ENCODE measurements at places on chromosomes 16 and 17.
A peak's percentile ranks its signal among the peaks of the same experiment; 100 is the strongest.

DNA sequence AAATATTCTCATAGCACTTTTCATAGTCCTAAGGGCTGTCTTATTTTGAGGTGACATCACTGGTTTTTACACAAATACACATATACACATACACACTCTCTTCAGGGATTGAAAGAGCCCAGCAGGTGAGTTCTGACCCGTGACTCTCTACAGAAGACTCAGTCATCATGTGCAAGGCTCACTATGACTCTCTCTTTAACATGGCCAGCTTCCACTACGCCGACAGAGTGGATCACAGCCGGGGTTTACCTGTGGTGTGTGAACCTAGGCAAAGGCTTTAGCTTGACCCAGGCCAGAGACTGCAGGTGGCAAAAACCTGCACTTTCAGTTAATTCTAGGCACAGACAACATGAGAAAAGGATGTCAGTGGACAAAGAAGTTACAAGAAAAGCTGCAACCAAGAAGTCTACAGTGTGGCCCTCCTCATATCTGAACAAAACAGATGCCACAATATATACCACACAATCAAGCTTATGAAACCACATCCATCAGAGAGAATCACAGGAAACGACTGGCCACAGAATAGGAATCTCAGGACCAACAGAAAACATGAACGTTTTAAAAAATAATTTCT lies 56.5 kb downstream of the CYTH1 start:
- DNase-seq: no peak

GRCh38 chr16:17474572-17474971 lies 3.8 kb upstream of the XYLT1 start:
- DNase-seq: no peak

GRCh38 chr17:80751946-80752581 lies 207.4 kb downstream of the RPTOR start:
- DNase-seq: peak; percentile 67

GRCh38 chr16:49932434-49932833 lies 76.5 kb upstream of the ZNF423 start:
- DNase-seq: peak; percentile 5

DNA sequence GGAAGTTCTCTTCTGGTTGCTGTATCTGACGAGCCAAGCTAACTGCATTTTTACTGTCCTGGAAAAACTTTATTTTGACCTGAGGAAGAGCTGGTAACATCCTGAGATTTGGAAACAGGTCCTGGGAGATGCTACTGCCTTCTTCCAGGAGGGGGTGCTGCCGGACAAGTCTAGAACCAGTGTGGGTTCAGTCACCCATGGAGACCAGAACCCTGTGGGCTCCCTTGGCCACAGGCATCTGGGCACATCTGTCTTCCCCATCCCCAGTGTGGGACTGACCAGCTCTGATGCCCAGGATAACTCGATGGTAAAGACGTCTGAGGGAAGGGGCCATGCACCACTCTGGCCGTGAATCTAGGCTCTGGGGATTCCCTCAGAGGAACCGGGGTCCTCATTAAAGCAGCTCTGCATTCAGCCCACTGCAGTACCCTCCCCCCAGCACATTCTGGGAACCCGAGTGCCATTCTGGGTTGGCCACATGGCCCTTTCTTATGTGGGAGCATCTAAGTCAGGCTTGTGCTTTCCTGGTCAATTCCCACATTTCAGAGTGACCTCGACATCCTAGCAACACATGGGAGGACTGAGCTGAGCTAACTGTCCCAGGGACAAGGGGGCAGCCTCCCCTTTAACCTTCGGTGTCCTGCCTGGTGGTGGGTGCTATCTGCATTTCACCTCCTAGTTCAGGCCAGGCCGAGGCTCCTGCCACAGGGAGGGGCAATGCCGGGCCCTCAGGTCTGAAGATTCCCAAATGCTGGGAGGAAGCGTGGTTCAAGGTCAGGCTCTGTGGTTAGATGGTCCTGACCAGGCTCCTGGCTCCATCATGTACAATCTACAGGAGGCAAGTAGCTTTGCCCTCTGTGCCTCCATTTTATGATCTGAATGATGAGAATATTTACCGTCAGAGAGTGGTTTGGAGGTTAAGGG lies 6.4 kb downstream of the C16orf86 start:
- DNase-seq: peak; percentile 83

- no peak for DNase-seq
These were observed 210.1 kb upstream of the HS3ST4 start for GRCh38 chr16:25481636-25482035.

DNA sequence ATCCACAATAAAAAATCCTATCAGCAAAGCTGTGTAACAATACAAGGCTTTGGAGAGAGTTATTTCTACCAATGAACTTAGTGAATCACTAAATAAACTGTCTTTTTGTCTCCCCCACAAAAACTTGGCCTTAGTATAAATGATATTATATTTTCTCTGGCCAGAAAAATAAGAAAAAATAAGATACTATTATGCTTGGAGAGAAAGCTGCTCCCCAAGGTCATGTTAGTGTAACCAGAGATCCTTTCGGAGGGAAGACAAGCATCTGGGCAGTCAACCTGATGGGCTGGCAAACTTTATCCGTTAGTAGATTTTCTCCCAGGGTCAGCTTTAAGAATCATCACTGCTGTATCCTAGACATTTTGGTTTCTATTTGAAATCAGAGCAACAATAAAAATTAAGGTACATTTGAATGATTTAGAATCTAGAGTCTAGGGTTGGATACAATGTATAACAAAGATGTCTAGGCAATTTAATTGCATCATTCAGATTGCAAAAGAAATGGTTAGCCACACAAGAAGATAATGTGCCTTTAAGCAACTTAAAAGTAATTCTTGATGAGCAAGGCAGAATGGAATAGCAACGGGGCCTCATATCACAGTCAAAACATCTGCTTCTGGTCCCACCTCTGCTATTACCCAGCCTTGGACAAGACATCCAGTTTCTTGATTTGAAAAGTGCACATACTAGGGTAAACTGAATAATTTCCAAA lies 280.4 kb downstream of the SLC39A11 start:
- no peak for DNase-seq

DNA sequence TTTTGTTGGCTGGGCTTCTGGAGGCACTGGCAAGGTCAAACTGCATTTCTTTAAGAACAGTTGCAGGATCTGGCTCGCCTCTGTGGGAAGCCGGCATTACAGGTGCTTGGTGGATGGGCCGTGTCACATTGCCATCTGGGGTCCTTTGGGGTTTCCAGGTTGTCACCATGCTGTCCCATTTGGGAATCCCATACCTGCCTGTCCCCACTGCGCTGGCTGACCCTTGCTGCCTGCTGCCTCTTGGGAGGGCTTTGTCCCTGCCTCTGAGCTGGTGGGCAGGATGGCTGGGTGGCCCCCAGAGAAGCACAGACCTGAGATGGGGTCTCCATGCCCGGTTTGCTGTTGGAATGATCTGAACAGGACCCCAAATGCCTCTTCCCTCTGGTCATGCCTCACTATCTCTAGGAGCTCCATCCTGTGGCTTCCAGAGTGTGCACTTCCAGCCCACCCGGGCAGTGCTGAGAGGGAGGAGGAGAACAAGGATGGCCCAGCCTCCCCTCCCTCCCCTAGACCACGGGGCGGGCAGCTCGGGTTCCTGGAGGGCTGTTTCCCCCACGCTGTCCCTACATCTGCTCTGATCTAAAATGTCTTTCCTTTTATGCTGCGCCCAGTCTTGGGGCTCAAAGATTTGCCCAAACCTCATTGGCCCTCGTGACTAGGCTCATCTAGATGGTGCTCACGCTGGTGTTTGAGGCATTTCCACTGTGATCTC lies 28.0 kb downstream of the OR1D5 start:
- no peak for DNase-seq

- no peak for DNase-seq
These were observed 93.3 kb downstream of the CMC2 start for GRCh38 chr16:80913397-80913796.

DNA sequence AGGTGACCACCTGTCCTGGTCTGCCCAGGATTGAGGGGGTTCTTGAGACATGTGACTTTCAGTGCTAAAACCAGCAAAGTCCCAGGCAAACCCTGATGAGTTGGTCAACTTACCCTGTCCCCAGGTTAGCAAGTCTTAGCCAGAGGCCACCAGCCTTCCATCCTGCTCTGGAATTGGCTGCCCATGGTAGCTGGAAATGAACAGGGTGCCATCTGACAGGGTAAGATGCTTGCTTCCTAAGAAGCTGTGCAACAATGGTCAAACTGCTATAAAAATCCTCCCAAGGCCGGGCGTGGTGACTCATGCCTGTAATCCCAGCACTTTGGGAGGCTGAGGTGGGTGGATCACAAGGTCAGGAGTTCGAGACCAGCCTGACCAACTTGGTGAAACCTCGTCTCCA lies 22.8 kb upstream of the MTMR4 start:
- DNase-seq: peak; percentile 29

GRCh38 chr16:78607465-78607864 lies 508.0 kb downstream of the WWOX start:
- DNase-seq: no peak

GRCh38 chr16:7689234-7689633 lies 356.6 kb downstream of the RBFOX1 start:
- DNase-seq: no peak

GRCh38 chr17:718075-718474 lies 3.4 kb upstream of the VPS53 start:
- DNase-seq: no peak

- DNase-seq: no peak
These were observed 18.5 kb upstream of the BBS2 start for GRCh38 chr16:56538331-56538730.

DNA sequence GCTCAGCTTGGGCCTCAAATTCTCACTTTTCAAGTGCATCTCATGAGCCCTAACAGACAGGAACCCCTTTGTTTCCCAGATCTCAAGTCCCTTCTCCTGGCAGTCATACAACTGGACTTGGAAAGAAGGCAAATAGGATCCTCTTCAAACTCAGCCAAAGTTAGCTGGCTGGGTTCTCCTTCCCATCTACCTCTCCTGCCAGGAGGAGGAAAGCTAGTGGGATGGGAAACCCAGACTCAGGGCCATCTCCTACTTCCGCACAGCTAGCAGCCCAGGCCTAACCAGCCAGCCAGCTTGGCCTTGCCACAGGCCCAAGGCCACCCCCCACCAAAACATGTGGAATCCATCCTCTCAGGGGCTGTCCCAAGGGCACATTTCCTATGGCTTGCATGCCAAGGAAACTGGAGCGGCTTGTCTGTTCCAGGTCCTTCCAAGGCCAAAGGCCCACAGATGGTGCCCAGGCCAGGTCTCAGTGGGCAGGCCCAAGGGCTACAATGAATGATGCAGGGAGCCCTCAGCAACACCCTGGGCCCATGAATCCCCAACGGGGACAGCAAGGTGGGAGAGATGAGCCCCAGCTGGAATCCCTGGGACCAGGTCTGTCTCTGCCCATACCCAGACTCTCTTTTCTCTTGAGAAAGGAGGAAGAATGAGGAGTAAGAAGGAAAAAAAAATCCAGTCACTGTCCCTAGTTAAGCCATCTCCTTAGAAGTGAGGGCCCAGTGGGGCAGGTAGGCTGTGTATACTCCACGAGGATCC lies 1.7 kb downstream of the SMARCD2 start:
- no peak for DNase-seq

DNA sequence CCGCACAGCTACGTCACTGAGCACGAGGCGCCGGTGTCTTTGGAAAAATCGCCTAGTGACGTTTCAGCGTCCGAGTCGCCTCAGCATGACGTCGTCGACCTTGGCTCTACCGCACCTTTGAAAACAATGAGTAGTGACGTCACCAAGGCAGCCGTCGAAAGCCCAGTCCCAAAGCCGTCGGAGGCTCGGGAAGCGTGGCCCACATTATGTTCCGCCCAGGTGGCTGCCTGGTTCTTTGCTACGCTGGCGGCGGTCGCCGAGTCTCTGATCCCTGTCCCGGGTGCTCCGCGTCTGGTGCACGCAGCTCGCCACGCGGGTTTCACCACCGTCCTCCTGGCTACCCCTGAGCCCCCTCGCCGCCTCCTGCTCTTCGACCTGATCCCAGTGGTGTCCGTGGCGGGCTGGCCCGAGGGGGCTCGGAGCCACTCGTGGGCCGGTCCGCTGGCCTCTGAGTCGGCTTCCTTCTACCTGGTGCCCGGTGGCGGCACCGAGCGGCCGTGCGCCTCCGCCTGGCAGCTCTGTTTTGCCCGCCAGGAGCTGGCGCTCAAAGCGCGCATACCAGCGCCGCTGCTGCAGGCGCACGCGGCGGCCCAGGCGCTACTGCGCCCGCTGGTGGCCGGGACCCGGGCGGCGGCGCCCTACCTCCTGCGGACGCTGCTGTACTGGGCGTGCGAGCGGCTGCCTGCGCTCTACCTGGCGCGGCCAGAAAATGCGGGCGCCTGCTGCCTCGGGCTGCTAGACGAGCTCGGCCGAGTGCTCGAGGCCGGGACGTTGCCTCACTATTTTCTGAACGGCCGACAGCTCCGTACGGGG lies 1.5 kb downstream of the TMEM102 start:
- peak; percentile 87 for DNase-seq

GRCh38 chr16:68286153-68287074 lies 22.1 kb downstream of the SLC7A6 start:
- no peak for DNase-seq

- DNase-seq: no peak
These were observed 1245.8 kb downstream of the CDH11 start for GRCh38 chr16:63876103-63876502.

GRCh38 chr16:22641131-22641628 lies 130.5 kb downstream of the NPIPB5 start:
- DNase-seq: no peak

GRCh38 chr16:3487521-3488410 lies 7.5 kb downstream of the C16orf90 start:
- DNase-seq: no peak

DNA sequence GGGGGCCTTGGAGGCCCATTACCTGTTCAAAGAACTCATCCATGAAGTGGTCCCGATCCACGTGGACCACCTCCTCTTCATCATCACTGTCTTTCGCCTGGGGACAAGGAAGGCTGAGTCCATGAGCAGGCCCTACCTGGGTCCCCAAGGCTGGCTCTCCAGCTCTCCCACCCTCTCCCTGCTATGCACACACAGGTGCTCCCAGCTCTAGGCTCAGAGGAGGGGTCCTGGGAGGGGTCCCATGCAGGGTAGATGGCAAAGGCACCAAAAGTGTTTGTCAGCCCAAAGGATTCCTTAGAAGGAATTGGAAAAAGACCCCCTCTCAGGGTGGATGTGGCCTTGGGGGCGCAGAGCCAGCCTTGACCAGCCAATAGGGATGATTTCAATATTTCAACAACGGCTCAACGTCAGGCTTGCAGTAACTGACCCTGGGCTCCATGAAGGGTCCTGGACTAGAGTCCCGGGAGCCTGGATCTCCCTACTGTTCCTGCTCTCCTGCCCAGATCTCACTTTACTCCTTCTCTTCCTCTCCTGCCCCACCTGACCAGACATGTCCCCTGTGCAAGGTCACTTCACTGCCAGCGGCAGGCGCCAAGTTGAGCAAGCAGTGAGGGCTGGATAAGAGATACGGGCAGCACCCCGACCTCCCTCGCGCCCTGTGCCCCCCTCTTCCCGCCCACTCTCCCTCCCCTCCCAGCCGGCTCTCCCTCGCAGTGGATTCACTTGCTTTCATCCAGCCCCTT lies 8.8 kb downstream of the STX1B start:
- DNase-seq: no peak

- no peak for DNase-seq
These were observed 5.7 kb downstream of the SMIM5 start for GRCh38 chr17:75638893-75639292.

Measured in sigmoid colon (tissue), 7 donors.